ENCODE measurements at places on chromosomes 7 and 10.

DNA sequence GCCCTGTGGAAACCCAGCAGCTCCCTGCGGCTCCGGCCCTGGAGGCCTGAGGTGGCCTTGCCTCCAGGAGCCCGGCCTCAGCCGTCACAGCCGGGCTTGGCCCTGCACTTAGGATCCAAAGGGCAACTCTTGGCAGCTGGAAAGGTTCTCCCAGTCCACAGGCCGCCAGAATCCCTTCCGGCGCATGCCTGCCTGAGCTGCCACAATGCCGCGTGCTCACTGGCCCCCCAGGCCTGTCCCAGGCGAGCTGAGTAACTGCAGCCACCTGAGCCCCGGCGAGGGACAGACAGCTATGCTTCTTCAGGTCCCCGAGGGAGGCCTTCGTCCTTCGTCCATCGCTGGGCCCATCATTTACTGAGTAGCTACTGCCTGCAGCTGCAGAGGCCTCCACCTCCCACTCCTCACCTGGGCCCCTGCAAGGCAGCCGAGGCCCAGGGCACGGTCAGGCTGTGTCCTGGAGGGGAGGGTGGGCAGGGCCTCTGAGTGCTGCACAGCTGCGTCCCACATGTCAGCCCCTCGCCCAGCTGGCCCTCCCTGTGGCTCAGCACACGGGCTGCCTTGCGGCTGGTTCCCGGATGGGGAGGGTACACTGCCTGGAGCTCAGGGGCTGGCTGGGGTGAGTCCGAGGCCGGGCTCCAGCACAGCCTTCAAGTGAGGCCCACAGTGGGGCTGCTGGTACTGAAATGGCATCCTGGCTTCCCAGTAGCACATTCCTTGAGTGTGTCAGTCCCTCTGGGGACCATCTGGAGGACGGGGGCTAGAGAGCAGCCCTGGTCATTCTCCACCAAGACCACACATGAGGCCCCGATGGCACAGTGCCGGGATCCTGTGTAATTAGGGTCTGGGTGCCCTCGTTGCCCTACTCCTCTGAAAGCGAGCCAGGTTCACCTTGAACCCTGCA is 172.5 kb downstream of the ELFN1 start:
- DNase-seq: no peak

DNA sequence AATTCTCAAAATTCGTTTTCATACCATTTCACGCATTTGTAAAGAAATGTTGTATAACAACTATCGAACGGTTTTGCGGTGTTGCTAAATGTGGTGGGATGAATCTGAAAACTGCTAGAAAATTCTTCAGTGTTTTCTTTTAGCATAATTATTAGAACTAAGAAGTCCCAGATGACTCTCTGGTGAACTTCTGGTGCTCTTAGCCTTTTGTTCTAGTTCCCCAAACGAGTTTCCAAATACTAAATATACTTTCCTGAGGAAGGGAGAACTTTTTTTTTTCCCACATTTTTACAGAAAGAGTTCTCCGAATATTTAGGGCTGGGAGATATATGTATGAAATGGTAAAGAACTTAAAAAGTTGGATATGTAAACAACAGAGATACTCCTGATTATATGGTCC is 82.5 kb downstream of the ICA1 start:
- DNase-seq: no peak

- no peak for DNase-seq
These were observed 131.9 kb downstream of the TRRAP start for GRCh38 chr7:99010281-99010680.

DNA sequence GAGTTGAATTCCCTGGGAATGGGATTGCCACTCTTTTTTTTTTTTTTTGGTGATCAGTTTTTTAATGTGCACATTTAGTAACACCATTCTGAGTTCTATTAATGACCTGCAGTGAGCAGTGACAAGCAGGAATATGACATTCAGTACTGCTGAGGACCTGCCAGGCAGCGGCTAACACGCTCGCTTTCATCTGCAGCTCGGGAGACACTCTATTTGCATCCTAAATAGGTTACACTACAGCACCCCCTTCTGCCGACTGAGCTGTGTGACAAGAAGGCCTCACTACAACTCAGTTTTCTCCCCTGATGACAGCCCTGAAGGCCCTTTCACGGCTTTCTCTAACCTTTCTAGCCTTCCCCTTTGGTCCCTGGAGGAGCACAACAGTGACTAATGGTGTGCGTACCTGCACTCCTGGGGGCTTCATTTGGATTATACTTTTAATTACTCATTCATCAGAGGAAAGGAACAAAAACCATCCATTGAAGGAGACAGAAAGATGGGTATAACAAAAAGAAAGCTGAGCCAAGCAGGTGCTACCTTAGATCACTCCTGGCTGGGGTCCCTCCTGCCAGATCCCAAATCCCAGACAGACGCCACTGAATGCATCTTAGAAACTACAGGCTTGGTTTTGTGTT is 872.4 kb downstream of the LRMDA start:
- peak; percentile 58 for DNase-seq

DNA sequence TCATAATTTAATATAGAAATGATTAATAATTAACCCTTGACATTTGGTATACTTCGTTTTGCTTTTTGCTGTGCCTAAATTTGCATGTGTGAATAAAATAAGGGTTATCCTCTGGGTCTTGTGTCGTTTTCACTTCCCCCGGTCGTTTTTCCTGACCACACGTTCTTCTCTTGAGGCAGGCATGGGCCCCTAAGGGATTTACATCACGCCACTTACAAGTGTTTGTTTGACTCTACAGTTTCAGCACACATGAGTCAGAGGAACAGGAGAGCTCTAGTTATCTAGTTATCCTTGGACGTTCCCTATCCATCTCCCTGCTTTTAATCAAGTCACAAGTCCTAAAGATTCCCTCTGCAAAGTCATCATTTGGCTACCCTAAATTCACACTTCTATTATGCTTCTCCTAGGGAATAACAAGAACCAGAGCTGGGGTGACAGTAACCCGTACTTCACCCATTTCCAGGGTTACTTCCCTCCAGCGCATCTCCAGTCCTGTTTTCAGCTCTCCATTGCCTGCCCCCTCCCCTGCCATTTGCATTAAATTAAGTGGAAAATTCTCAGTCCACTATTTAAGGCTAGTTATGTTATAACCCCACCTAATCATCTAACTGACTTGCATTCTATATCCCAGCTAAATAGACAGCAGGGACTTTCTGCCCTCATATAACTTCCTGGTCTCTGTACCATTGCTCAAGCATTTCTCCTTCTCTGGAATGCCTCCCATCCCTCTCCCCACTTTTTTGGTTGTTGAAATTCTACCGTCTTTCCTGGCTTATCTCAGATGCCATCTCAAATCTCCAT is 206.9 kb downstream of the PTEN start:
- no peak for DNase-seq

DNA sequence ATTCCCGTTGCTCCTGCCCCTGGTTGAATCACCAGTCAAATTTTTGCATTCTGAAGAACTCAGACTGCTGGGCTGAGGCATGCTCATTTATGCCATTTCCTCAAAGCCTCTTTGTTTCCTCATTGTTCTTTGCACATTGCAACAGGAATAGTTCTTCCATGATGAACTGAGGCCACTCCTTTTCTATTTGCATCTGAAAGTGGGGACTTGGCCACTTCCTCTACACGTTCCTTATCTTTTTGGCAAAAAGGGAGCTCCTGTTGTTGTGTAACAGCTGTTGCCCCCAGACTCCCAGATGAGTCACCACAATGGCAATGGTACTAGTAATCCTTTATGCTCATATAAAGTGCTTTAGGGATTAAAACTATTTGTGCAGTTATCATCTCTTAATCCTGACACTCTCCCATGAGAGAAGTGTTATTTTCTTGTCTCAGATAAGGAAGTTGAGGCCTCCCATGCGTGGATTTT is 20.1 kb upstream of the ITPRID1 start:
- peak; percentile 40 for DNase-seq

- no peak for DNase-seq
These were observed 35.4 kb downstream of the CALD1 start for GRCh38 chr7:134814730-134815364.

DNA sequence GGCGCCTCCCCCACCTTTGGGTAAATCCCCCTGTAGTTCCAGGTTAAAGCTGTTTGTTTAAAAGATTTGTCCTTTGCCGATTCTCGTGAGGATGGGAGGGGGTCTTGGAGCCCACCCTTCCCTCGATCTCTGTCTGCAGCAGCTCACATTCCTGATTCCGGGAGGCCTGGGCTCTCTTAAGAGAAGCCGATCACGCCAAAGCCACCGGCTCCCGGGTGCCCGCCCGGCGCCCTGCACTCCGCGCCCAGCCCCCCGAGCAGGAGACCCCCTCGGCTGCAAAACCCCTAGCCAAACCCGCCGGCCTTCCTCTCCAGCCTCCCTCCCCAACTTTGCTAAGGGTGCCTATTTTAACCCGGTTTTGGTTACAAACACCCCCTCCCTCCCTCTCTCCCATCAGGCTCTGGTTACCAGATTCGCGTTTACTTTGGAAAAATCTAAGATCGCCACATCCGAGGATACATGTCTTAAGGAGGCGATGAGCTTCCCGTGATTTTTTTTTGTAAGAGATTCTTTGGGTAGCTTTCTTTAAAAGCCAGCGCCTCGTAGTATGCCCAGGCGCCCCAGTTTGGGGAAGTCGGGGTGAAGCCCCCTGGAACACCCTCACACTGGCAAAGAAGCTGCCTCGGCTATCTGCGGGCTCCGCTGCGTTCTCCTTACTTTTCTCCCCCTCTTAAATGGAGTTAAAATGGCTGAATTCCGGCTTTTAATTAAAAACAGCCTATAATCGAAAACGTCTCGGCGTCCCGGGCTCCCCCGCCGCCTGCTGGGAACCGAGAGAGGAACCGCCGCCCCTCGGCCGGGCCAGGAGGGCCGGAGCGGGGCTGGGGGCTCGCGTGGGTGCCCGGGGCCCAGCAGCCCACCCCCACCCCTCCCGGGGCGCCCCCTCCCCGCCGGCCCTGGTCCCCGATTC is 983 bp downstream of the TNRC18 start:
- peak; percentile 48 for DNase-seq

DNA sequence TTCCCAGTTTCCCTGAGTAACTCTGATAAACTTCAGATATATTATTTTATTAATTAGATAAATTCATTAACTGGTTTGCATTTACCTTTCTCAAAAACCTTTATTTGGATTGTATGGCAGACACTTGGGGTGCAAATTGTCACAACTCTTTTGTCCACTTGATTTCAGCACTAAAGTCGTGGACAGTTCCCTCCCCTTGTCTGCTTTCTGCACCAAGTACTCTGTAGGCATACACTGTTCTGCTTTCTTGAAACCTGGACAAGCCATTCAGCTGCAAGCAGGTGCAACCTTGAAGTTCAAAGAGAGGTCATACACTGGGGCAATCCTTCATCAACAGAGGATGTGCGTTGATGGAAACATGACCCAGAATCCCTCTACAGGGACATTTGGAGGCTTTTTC is 162.9 kb downstream of the ARL5B start:
- peak; percentile 57 for DNase-seq
